Activated CD4-positive, CD25-positive, alpha-beta regulatory T cell treated with anti-CD3 and anti-CD28 coated beads, Interleukin-2, amount 50 U/mL, for 16 hours (primary cell): ENCODE measurements at places on chromosomes 6 and 20.
A peak's percentile ranks its signal among the peaks of the same experiment; 100 is the strongest.

DNA sequence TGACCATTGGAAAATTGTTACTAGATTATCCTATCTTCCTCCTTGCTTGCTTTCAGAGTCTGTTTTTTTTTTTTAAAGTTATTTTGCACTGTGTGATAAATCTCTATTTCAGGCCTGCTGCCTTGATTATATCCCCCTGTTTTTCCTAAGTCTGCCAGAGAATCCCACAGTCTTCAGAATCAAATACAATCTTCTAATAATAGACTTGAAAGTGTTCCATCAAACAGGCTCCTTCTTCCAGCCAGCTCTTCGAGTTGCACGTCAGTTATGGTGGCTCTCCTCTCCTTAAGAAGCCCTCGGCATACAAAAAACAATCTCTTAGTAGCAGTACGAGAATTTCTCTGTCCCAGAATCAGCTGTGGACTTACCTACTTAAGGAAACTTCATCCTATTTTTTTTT, 92.9 kb upstream of the NOX3 start:
- no peak for DNase-seq

DNA sequence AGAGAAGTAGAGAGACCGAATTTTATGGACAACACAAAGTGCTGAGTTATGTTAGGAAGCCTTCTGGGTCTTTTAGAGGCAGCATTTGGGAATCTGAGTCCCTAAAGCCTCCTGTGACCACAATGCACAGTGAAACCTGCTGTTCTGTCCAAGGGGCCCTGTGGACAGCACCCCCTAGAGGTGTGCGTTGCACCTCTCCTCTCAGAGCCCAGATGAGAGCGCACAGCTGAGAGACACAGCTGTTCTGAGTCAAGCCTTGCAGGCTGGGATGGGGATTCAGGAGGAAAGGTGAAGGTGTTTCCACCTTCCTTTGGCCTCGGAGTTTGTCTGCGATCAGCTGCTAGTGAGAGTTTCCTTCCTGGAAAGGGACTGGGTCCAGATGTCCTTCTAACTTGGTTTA, 13.0 kb downstream of the PCK1 start:
- DNase-seq: no peak

GRCh38 chr20:6863798-6864201, 96.3 kb downstream of the BMP2 start:
- DNase-seq: no peak

- DNase-seq: no peak
Measured at GRCh38 chr6:45772051-45772450, 243.6 kb downstream of the CLIC5 start.

DNA sequence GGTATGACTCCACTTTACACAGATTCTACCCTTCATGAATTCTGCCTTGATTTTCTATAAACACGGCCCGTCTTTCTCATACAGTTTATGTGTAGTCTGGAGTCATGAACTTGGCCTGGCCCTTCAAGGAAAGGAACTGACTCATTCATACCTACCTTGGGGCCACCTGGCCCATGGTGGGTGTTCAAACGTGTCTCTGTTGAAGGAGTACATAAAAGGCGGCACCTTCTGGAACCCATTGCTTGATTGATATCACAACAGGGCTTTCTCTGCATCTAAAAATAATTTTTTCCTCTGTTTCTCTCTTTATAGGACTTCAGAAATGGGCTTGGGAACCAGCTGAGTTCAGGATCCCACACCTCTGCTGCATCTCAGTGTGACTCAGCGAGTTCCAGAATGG, 363.0 kb upstream of the SOX4 start:
- no peak for DNase-seq

DNA sequence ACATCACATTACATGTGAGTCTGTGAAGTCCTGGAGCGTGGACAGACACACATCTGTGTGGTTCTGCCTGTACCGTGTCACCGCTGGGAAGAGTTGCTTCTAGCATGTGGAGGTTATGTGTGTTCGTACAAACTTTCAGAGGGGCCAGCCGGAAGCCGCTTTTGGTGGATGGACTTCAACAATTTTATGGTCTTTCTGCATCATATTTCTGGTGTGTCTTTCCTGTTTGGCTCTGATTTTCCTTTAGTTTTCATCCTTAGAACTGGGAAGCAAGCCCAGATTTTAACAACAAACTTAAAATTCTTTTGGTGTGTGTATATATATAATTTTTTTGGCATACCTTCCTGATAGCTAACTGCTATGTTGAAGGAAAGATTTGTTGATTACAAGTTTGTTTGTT, 71.2 kb downstream of the TIAM2 start:
- no peak for DNase-seq

DNA sequence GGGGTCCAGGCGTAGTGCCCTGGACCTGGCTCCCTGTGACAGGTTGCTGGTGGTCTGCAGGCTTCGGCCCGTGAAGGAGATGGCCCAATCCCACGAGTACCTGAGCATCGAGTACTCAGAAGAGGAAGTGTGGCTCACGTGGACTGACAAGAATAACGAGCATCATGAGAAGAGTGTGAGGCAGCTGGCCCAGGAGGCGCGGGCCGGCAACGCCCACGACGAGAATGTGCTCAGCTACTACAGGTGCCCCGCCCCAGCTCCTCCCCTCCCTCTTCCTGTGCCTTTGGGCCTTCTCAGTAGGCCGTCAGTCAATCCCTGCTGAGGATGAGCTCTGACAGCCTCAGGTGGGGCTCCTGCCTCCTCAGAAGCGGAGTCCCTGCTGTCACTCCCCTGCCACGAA, 42.6 kb downstream of the UQCC2 start:
- DNase-seq: peak; percentile 33
